ENCODE measurements at places on chromosomes 2 and 18. TPM values are rescaled to one million over a fixed set of nuclear protein-coding genes. Genes with fewer than 3 reads are reported as not detected.
A peak's percentile ranks its signal among the peaks of the same experiment; 100 is the strongest.

GRCh38 chr18:67417864-67418523, 98.5 kb downstream of the DSEL start:
- DNase-seq = no peak

- no peak for DNase-seq
Observed at GRCh38 chr2:198638577-198638976, 819.2 kb downstream of the SATB2 start.

- DNase-seq = no peak
Observed at GRCh38 chr18:50816419-50817166, 3.2 kb downstream of the MRO start.

DNA sequence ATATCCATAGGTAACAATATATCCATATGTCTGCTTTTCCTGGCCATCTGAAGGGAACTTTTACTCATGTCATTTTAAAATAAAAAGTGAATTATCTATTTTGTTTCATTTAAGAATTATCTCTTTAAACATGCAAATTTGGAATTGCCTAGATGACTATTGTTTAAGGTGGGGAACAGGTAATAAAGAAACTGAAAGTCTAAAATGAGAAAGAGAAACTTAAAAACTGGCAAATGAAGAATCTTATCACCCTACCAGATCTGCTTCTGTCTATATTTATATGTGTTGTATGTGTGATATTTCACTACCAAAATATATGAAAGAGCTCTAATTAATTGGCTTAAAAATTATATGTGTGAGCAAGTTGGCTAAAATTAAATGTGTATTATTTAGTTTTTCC, 243.2 kb upstream of the KCNH7 start:
- DNase-seq = no peak

DNA sequence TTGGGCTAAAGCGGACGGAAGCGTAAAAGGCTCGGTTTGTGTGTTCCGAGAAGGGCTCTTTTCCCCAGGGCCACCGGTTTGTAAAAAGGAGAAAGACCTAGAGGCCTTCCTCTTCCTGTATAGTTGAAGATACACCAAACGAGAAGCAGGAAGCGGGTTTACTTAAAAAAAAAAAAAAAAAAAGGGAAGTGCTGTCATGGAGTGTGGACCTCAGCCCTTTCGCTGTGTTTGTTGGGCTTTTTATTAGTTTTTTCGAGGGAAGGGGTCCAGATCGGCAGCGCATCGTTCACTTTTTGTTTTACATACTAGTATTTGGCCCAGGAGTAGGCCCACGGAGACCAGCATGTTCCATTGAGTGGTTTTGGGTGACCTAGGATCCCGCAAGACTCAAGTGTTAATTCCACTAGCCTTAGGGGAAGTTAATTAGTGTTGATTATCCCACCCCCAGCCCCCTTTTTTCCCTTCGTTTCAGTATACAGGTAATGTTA, 676 bp downstream of the ACTR2 start:
- DNase-seq = peak; percentile 49

DNA sequence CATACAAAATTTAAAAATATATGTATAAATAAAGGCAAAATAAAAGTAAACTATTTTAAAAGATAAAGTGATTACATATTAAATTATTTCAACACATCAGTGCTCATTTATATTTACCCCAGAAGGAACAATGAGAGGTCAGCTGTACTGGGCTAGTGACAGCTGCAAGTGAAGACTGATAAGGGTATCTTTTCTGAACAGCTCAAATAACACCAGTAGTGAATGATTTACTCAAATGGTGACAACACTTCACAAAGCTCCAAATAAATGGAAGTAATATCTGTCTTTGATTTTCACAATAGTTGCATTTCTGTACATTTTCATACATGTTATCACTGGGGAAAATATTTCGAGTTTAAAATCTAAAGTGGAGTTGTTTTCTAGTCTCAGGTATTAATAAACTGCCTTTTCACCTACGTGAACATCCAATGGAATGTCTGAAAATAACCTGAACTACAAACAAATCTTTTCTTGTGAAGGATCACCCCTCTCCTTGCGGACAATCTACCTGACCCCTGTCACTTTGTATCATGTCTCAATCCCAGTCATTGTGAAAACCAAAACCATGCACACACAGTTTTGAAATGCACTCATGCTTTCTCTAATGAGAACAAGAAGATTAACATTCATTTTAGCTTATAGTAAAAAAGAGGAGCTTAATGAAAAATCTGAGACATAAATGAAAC, 1928.8 kb upstream of the CELF4 start:
- DNase-seq = no peak

GRCh38 chr18:47179520-47179919, 3.4 kb upstream of the IER3IP1 start:
- DNase-seq = no peak

DNA sequence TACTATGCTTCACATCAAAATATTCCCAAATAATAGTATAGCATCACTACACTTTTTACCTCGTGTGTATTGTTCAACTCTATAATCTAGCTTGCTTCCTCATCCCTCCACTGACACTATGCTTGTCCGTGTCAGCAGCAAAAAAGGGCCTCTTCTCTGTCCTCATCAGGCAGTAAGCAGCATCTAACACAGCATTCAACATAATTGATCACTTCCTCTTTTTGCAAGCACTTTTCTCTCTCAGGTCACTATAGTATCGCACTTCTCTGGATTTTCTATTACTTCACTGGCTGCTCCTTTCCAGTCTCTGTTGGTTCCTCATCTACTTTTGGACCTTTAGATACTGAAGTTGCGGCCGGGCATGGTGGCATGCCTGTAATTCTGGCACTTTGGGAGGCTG, 64.9 kb upstream of the ZSWIM2 start:
- DNase-seq = no peak

DNA sequence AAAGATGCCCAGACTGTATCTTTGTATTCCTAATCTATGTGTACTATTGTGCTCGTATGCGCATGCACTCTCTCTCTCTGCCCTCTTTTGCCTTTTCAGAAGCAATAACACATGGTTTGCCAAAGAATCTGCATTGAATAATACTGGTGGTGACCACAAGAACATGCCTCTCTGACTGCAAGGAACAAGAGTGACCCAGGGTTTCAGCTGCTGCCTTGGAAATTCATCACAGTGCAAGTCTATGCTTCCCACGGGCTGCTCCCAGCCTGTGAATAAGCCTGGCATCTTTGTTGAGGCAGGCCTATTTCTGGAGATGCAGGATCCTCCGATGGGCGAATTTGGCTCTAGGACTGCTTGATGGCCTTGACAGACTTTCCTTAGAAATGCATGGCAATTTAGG, 689.4 kb upstream of the FANCL start:
- no peak for DNase-seq

DNA sequence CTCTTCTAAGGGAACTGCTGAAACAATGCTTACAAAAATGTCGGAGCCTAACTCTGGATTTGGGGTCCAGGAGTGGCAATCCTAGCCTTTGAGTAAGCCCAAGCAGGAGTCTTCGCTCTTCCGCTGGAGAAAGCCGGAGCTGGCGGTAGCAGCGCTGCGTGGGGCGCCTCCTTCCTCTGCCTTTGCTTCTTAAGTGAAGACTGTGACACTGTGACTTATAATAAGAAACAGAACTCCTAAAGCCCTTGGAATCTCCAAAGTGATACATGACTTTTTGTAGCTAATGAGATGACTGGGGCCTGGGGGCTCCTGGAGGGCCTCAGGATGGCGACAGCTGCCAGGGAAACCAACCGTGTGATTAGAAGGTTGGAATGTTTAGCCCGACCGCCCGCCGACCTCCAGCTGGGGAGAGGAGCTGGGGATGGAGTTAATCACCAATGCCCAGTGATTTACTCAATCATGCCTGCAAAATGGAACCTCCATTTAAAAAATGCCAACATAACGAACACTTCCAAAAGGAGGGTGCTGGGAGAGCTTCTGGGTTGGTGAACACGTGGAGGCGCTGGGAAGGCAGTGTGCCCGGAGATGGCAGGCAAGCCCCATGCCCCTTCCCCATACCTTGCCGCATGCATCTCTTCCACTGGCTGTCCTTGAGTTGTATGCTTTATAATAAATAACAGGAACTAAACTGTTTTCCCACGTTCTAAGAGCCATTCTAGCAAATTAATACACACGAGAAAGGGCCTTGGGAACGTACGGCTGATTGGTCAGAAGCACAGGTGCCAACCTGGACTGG, 29.0 kb upstream of the MAL start:
- no peak for DNase-seq

DNA sequence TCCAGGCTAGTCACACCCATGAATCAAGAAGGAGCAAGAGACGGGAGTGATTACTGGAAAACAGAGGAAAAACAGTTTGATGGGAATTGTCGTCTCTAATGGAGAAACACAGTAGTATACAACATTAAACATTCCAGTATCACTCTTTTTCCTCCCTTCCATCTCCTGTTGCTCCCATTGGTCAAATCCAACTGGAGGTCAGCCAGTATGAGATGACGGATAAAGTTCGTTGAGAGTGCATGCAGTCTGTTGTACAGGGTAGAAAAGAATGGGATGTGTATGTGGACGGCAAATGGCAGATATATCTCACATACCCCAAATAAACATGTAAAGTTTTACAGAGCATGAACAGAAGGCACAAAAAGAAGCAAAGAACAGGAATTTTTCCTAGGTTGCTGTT, 221.9 kb upstream of the TNP1 start:
- DNase-seq = no peak

- no peak for DNase-seq
Observed at GRCh38 chr2:96486696-96487095, 18.5 kb downstream of the NEURL3 start.

DNA sequence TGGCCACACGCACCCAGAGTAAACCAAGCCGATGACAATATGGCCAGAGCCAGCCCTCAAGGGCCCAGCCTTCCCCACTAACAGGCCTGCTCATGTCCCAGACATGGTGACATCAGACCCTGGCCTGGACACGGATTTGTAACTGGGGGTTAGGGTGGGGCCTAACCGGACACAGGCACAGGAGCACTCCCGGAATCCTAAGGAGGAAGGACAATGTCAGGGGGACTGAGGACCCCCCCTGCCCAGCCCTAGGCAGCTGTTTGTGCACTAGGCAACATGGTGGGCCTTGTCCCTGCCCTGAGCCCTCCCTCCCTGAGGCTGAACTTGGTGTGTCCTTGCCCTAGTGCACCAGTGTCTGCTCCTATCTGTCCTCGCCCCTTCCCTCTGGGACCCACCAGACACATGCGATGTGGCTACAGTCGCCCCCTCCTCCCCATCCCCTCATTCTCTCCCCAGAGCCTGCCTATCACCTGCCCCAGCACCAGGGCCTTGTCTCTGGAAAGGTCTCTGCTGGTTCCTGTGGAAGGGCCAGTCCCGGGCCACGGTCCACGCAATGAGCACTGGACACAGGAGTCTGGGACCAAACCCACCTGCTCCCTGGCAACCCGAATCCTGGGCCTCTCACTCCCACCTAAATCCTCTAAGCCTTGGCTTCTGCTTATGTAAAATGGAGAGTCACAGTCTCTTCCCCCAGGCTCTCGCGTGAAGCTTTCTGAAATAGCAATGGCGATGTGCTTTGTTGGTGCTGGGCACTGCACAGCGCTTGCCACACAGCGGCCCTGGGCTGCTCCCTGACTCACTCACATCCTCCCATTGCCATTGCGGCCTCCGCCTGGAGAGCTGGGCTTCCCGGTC, 76.5 kb upstream of the RAB6C start:
- no peak for DNase-seq

DNA sequence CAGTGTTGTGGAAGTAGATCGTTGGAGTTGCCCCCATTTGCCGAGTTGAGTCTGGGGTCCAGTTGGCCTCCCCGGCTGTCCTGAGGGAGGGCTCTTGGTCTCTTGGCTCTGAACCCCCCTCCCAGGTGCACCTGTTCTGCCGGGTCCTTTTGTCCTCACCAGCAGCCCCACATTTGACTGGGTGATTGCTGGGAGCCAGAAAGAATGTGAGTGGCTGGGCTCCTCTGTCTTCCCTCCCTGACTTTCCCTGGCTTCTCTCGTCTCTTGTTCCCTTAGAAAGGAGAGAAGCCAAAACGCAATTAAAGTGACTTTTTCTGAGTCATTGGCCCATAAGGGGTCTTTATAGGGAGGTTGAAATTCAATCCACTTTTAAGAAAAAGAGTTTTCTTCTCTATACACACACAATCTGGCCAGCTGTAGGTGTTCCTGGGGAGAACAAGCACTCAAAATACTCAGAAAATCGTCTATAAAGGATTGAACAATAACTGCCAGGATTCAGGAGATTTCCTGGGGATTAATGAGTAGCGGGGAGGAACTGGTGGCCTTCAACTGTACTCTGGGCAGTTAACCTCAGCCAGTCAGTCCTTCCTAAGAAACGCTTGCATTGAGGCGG, 131.0 kb downstream of the TMEM182 start:
- DNase-seq = peak; percentile 28

- no peak for DNase-seq
Observed at GRCh38 chr2:190169221-190170072, 106.9 kb upstream of the MSTN start.

GRCh38 chr2:147792966-147793617, 51.7 kb upstream of the ACVR2A start:
- no peak for DNase-seq

DNA sequence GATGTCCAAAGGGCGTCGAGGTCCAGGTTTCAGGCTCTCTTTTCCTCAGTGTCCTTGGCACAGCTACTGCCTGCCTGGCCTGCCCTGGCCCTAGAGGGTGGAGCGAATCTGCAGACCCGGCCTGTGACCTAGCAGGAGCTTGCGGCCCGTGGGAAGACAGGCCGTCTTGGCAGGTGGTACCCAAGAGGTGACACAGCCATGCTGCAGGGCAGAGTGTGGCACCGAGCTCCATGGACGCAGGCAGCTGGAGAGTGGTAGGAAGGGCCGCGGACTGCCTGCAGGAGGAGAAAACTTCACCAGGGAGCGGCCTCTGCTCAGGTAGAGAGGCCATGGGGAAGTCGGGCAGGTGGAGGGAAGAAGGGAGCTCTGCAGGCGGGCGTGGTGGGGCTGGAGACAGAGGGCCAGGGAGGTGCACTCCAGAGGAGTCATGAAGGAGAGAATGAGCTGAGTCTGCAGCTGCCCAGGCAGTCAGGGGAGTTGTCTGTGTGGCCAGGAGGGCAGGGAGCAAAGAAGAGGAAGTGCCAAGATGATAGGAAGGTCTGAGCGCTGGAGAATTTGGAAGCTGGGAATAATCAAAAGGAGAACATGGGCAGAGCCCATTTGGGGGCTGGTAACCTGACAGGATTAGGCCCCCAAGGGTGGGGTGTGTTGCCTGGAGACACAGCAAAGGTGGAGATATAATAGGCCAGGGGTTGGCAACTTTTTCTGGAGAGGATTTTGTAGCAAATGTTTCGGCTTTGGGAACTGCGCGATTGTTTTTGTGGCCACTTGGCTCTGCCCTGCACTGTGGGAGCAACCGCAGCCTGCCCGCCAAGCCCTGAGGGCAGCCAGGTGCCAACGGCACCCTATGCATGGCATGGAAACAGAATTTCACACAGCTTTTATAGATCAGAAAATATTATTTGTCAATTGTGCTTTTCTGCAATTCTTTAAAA, 154.4 kb upstream of the PXDN start:
- no peak for DNase-seq

DNA sequence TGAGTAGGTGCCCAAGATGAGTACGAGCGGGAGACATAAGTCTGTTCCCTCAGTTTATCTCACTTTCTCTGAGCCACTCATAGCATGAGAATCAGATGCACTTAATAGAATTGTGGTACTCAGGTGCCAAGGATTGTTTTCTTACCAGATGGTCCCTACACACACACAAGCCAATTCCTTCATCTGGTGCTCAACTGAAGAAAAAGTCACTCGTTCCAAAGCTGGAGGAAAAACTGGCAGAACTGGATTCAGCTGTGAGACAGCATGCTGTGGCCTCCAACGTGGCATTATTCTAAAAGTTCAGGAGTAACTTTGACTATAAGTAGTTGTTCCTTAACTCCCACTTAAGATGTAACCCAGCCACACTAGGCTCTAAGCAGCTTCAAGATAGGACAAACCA, 33.4 kb upstream of the ABCA12 start:
- DNase-seq = no peak

REG3A gene
- polyA plus RNA-seq = not detected

STAT4 gene
- 11.4 TPM for polyA plus RNA-seq

NXPH2 gene
- polyA plus RNA-seq = 5.6 TPM
